Suprapubic skin (tissue), 4 donors: ENCODE measurements at places on chromosomes 13 and 19. TPM values are rescaled to one million over a fixed set of nuclear protein-coding genes. Genes with fewer than 3 reads are reported as not detected.

The OR4F17 gene
- not detected for total RNA-seq

GRCh38 chr13:48040049-48040448 lies 2.5 kb downstream of the NUDT15 start:
- peaks cover 16% of the 10 kb centered on the region for H3K4me1 ChIP-seq
- H3K27me3 ChIP-seq = no peaks in the 10 kb centered on the region
- peaks cover 12% of the 10 kb centered on the region for H3K36me3 ChIP-seq
- no peak overlapping the region for H3K4me3 ChIP-seq
- no peak for DNase-seq
- H3K27ac ChIP-seq = no peak overlapping the region

- DNase-seq = no peak
- H3K4me3 ChIP-seq = no peak overlapping the region
- no peaks in the 10 kb centered on the region for H3K36me3 ChIP-seq
- peaks cover 6% of the 10 kb centered on the region for H3K4me1 ChIP-seq
These were observed 25.6 kb downstream of the RUBCNL start for GRCh38 chr13:46361276-46361934.

DNA sequence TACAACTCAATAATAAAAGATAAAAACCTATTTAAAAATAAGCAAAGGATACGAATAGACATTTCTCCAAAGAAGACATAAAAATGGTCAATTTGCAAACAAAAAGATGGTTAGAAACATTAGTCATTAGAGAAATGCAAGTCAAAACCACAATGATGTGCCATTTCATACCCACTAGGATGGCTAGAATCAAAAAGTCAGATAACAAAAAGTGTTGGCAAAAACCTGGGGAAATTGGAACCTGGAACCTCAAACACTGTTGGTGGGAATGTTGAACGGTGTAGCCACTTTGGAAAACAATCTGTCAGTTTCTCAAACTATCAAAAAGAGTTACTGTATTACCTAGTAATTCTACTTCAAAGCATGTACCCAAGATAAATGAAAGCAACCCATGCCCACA lies 26.5 kb upstream of the ZNF30 start:
- no peaks in the 10 kb centered on the region for H3K36me3 ChIP-seq
- H3K4me1 ChIP-seq = peaks cover 6% of the 10 kb centered on the region
- no peak overlapping the region for H3K27ac ChIP-seq
- no peak for DNase-seq

DNA sequence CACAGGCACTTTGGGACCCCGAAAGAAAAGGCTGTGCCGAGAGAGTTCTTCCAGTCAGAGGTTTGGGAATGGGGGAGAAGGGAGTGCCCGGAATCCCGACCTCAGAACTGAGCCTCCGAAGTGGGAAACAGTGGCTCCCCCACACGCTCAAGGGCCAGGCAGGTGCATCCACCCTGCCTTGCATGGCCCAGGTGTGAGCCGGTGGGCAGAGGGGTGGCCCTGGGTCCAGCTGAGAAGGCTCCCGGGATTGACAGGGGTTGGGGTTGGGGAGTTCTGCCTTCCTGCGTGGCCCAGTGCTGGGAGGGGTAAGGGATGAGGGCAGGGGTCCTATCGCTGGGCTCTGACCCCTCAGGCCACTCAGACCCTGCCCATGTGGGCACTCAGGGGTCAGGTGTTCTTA lies 163.5 kb upstream of the TUBA3C start:
- no peaks in the 10 kb centered on the region for H3K4me1 ChIP-seq
- H3K27me3 ChIP-seq = peaks cover 12% of the 10 kb centered on the region
- no peak overlapping the region for H3K4me3 ChIP-seq
- no peak overlapping the region for H3K27ac ChIP-seq
- DNase-seq = no peak
- H3K36me3 ChIP-seq = no peaks in the 10 kb centered on the region

The TNFSF9 gene
- 2.9 TPM for total RNA-seq

The LILRB3 gene
- total RNA-seq = 2.3 TPM

The CXCL17 gene
- total RNA-seq = 0.55 TPM

DNA sequence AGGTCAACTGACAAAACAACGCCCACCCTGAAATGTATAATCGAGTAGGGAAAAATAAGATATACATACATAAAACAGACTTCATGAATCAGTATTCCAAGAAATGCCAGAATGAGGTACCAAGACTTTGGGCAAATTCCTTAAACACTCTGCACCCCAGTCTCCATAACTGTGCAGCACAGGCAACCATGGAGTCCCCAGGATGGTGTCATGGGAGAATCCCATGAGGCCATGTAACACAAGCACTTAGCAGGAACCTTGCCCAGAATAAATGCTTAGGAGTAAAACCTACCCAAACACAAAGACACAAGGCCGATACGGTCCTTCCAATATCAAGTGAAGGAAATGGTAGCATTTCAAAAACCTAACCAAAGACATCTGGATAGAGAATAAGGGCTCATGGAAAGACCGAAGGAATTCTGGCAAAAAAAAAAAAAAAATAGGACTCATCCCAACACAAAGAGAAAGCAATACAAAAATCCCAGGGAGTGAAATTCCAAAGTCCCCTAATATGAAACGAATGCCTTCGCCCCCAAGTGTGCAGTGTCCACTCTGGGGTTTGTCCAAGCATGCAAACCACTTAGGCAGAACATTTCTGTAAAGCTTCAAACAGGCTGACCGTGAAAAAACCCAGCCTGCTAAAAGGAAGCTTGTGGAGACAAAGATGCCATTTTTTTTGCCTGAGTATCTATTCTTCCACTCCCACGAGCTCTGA lies 11.1 kb downstream of the ZC3H4 start:
- no peak overlapping the region for H3K27ac ChIP-seq
- H3K4me3 ChIP-seq = no peak overlapping the region
- no peaks in the 10 kb centered on the region for H3K27me3 ChIP-seq
- H3K4me1 ChIP-seq = peaks cover 49% of the 10 kb centered on the region
- H3K36me3 ChIP-seq = no peaks in the 10 kb centered on the region

The ZNF283 gene
- total RNA-seq = 26.4 TPM

GRCh38 chr13:33543631-33544265 lies 258.2 kb upstream of the STARD13 start:
- peaks cover 29% of the 10 kb centered on the region for H3K4me1 ChIP-seq
- H3K4me3 ChIP-seq = peak overlapping the region; percentile 48
- H3K36me3 ChIP-seq = no peaks in the 10 kb centered on the region
- no peak for DNase-seq
- peak overlapping the region; percentile 94 for H3K27ac ChIP-seq
- H3K27me3 ChIP-seq = no peaks in the 10 kb centered on the region

DNA sequence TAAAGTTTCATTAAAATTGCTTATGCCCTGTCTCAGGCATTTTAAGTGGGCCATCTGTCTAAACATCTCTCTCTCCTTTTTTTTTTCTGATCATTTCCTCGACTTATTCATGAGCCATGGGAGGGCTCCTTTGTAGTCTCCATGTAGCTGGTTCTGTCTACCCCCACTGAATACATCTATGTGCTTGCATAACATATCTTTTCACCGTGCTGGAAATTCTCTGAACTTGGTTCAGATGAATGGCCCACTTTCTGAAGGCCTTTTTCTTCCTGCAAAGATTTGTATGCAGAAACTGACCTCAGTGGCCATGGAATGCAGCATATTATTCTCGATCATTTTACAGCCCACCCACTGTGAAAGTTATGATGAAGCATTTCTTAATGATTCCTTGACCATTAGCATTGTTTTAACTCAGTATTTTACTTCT lies 225.3 kb downstream of the GGACT start:
- H3K4me1 ChIP-seq = no peaks in the 10 kb centered on the region
- no peaks in the 10 kb centered on the region for H3K27me3 ChIP-seq
- DNase-seq = no peak
- no peak overlapping the region for H3K27ac ChIP-seq
- H3K4me3 ChIP-seq = no peak overlapping the region

DNA sequence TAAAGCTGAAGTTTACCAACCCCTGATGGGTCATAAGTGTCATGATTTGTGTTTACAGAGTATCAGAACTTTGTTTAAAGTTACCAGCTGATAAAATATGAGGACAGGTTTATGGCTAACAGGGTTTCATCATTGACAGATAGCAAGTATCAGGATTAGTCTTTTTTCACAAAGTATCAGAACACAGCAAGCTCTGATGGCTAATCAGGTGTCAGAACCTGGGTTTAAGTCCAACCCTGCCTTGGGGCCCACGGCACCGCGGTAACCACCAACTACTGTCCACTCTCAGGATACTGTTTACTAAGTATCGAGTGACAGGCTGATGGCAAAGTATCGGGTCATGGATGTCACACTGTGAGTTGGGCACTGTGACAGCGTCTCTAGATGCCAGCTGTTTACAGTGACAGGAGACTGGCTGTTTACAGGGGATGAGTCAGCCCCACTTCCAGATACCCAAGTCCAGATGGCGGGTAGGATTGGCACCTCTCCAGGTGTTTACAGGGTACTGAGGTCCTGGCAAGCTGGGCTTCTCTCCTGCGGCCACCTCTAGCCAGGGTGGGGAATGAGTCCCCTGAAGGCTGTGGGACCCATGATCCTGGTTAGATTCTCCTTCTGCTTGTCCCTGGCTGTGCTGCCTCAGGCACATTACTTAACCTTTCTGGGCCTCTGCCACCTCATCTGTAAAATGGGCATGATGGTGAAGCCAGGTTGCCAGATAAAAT lies 21.8 kb downstream of the ARRDC2 start:
- DNase-seq = peak; percentile 77
- peaks cover 30% of the 10 kb centered on the region for H3K4me1 ChIP-seq
- no peaks in the 10 kb centered on the region for H3K36me3 ChIP-seq
- H3K27ac ChIP-seq = no peak overlapping the region
- no peak overlapping the region for H3K4me3 ChIP-seq
